Fibroblast of lung (primary cell): ENCODE measurements at places on chromosomes 11 and 22. TPM values are rescaled to one million over a fixed set of nuclear protein-coding genes. Genes with fewer than 3 reads are reported as not detected.

GRCh38 chr11:76302996-76303395 lies 77.9 kb downstream of the THAP12 start:
- DNase-seq: no peak
- no peaks in the 10 kb centered on the region for H3K27me3 ChIP-seq
- no peaks in the 10 kb centered on the region for H3K36me3 ChIP-seq
- H3K4me1 ChIP-seq: no peaks in the 10 kb centered on the region
- H3K27ac ChIP-seq: no peak overlapping the region

- peak; percentile 39 for DNase-seq
- H3K27me3 ChIP-seq: no peaks in the 10 kb centered on the region
- H3K27ac ChIP-seq: no peak overlapping the region
- H3K4me1 ChIP-seq: no peaks in the 10 kb centered on the region
- H3K4me3 ChIP-seq: no peak overlapping the region
- H3K36me3 ChIP-seq: no peaks in the 10 kb centered on the region
Observed at GRCh38 chr11:92306966-92307510, 82.4 kb downstream of the FAT3 start.

- no peak for DNase-seq
- peaks cover 3% of the 10 kb centered on the region for H3K4me1 ChIP-seq
- no peak overlapping the region for H3K4me3 ChIP-seq
- peaks cover 3% of the 10 kb centered on the region for H3K36me3 ChIP-seq
Observed at GRCh38 chr22:19870153-19871022, 15.7 kb upstream of the GNB1L start.

GRCh38 chr11:34203377-34203871 lies 98.0 kb downstream of the NAT10 start:
- H3K36me3 ChIP-seq: no peaks in the 10 kb centered on the region
- no peak for DNase-seq
- no peak overlapping the region for H3K4me3 ChIP-seq
- H3K4me1 ChIP-seq: peaks cover 2% of the 10 kb centered on the region
- no peak overlapping the region for H3K27ac ChIP-seq
- H3K27me3 ChIP-seq: no peaks in the 10 kb centered on the region

TRIM34 gene
- 11.3 and 17.8 TPM in 2 replicates for total RNA-seq

MS4A12 gene
- not detected in 2 replicates for total RNA-seq

OMP gene
- total RNA-seq: 0.51 and 0.83 TPM in 2 replicates

RASGRP2 gene
- total RNA-seq: 0.26 and 1.2 TPM in 2 replicates

DNA sequence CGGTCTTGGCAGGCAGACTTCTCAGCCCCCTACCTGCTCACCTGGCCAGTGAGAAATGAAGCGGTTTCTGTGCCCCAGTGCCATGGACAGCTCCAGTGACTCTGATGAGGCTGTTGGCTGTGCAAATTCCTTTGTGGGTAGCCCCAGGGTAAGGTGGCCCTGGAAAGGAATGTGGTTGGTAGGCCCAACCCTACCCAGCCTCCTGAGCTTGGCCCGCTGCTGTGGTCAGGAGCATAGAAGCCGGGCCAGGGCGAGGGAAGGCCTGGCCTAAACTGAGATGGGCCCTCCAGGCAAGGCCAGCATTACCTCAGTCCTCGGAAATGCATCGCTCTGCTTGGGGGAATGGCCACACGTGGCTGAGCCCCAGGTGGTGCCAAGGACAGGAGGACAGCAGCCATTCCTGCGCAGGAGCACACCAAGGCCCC lies 16.9 kb downstream of the DAGLA start:
- no peaks in the 10 kb centered on the region for H3K36me3 ChIP-seq
- no peak overlapping the region for H3K4me3 ChIP-seq
- no peaks in the 10 kb centered on the region for H3K27me3 ChIP-seq
- DNase-seq: no peak
- peaks cover 14% of the 10 kb centered on the region for H3K4me1 ChIP-seq

GRCh38 chr11:110903830-110904229 lies 191.6 kb upstream of the ARHGAP20 start:
- no peak overlapping the region for H3K4me3 ChIP-seq
- DNase-seq: peak; percentile 87
- H3K36me3 ChIP-seq: no peaks in the 10 kb centered on the region
- no peaks in the 10 kb centered on the region for H3K27me3 ChIP-seq
- peaks cover 10% of the 10 kb centered on the region for H3K4me1 ChIP-seq
- no peak overlapping the region for H3K27ac ChIP-seq

IGSF22 gene
- total RNA-seq: under 0.01 TPM in 2 replicates

DNA sequence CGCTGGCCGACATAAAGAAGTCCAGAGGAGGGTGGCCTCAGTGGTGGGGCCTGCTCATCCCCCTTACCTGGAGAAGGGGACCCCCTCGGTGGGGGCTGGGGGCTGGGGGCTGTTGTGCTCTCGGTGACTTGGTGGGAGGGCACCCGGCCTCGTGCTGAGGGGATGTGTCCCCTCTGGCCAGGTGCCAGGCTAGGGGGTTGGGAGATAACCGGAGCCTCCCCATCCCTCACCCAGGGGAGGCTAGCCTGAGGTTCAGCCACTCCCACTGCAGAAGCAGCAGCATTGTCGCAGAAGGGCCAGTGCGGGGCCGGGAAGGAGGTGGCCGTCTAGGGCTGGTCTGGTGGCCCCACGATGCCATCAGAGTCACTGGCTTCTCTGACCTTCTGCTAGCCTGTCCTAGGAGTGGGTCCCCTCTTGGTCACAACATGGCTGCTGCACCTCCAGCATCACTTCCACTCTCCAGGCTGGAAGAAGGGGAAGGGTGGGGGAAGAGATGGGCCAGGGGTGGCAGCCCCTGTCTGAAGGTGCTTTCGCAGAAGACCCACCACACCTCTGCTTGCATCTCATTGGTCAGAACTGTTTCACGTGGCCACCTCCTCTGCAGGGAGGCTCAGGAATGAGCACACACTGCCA lies 44.2 kb upstream of the FADD start:
- no peaks in the 10 kb centered on the region for H3K4me1 ChIP-seq
- H3K4me3 ChIP-seq: no peak overlapping the region
- no peak for DNase-seq
- no peaks in the 10 kb centered on the region for H3K36me3 ChIP-seq
- no peaks in the 10 kb centered on the region for H3K27me3 ChIP-seq
- H3K27ac ChIP-seq: no peak overlapping the region

DNA sequence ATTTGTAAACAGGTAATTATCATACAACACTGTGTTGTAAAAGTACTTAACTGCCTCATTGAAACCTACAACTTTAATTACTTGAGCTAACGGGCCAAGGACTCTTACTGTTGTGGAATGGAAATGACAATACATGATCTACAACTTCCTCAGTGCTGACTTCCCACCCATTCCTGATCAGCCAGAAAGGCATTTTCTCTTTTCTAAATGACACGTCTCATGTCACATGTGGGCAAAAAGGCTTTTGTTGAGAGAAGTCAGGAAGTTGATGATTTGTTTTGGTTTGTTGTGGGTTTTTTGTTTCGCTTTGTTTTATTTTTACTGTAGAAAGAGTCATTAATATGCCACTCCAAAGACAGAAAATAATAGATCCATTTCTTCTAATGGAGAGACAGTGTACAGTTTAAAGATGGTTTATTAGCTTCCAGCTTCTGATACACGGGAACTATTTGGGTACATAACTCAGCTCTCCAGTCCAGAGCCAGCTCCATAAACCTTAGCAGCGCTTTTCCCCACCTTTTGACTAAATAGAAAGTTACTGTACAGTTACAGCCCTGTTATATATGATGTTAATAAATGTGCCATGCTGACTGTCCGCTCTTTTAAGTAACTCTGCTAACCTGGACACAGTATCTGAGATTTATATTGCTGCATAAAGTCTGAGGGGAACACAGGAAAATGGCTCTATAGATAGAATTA lies 509.4 kb upstream of the API5 start:
- H3K27me3 ChIP-seq: no peaks in the 10 kb centered on the region
- H3K4me3 ChIP-seq: no peak overlapping the region
- no peak overlapping the region for H3K27ac ChIP-seq
- no peaks in the 10 kb centered on the region for H3K36me3 ChIP-seq
- no peak for DNase-seq
- H3K4me1 ChIP-seq: no peaks in the 10 kb centered on the region
